ENCODE measurements at places on chromosomes 13 and 19.

GRCh38 chr19:46648961-46649960, 11.7 kb downstream of the DACT3 start:
- no peak for DNase-seq

GRCh38 chr19:16449330-16449961, 22.3 kb downstream of the EPS15L1 start:
- no peak for DNase-seq

DNA sequence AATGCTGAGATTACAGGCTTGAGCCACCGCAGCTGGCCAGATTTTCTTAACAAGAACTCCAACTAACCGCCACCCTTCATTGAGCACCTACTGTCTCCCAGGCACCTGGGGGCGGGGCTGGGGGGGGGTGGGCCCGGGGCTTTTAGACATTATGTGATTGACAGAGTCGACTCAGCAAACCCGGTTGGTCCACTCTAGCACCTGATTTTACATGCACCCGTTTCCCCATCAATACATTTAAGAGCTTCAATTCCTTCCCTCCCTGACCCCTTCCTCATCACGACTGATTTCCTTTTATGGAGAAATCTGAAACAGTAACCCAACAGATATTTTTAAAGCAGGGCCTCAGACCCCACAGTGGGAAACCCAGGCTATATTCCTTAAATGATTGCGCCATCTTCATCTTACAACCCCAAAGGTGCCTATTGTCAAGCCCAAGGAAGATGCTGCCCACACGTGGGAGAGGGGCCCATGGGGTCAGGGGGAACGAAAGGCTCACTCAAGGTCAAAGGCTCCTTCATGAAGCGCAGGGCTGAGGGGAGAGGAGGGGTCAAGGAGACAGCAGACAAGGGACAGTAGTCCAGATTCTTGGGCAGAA, 1.8 kb downstream of the INSR start:
- no peak for DNase-seq

DNA sequence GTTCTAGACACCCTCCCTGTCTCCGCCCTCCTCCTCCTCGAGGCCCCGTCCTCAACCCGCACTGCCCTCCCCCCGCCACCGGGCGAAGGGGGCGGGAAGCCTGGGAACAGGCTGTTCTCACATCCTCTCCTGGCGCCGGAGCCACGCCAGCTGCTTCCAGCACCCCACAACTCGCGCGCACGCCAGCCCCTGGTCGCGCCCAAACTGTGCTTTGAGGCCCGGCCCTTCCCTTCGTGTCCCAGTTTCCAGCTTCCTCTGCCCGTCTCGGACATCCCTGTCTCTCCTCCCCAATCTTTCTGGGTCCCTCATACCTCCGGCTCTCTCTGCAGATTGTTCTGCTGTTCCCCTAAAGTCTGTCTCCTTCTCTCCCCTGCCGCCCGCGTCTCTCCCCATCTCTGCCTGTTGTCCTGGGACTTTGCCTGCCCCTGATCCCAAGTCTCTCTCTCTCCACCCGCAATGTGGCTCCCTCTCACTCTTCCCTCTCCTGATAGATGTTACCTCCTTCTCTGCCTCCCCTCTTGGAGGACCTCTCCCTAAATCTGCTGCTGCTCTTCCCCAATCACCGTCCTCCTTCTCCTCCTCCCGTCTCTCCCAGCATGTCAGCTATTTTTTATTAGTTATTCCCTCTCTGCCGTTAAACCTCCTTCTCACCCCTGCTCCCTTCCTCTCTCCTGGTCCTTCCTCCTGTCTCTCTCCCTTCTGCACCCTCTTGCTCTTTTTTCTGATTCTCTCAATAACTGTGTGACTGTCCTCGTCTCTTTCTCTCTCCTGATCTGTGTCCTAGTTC, 14.2 kb downstream of the DPF1 start:
- DNase-seq, result peak; percentile 91

- no peak for DNase-seq
Observed at GRCh38 chr19:38674388-38675171, 27.1 kb downstream of the ACTN4 start.

DNA sequence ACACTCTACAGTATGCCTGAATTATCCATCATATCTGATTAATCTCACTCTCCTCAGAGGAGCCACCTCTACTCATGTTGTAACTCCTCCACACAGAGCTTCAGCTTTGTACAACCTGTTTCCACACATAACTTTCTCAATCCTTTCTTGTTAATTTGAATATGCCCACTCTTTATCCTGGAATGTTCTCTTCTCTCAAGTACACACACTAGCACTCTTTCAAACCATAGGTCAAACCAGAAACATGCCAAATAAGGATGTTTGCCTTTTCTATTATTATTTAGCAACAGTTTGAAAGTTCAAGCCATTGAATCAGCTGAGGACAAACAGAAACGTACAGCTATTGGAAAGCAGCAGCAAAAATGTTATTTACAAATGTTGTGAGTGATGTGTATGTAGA, 110.3 kb downstream of the MIPEP start:
- DNase-seq, result no peak

DNA sequence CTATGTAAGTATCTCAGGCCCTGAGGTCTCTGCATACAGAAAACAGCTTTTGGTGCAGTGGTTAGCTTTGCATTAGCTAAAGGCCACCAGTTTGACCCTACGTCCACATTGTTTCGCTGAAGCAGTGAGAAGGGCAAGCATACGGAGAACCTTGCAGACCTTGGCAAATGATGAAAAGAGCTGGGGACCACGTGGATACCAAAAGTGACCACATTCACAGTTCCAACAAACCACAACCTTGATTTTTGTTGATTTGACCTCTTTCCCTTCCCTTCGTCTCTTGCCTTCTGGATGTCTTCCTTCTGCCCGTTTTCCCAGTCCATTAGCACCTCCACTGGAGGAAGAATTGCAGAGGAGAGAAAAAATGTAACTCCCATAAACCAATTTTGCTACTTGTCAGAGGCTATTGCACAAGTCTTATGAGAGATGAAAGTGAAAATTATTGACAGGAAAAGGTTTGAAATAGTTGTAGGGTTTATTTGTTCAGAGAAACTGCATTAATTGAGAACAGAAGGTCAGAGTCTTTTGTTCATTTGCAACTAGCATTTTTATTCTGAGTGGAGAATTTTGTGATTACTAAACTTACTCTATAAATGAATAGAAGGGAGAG, 293.9 kb upstream of the HTR2A start:
- DNase-seq, result no peak

- no peak for DNase-seq
Observed at GRCh38 chr19:45296355-45296754, 26.3 kb downstream of the CKM start.

- no peak for DNase-seq
Observed at GRCh38 chr19:18737954-18738351, 53.2 kb downstream of the COMP start.

GRCh38 chr19:45041125-45041524, 2.3 kb downstream of the CLASRP start:
- DNase-seq, result no peak

- DNase-seq, result no peak
Observed at GRCh38 chr13:40063703-40064102, 408.2 kb downstream of the COG6 start.

GRCh38 chr19:48554385-48555091, 2.6 kb downstream of the SULT2B1 start:
- no peak for DNase-seq

DNA sequence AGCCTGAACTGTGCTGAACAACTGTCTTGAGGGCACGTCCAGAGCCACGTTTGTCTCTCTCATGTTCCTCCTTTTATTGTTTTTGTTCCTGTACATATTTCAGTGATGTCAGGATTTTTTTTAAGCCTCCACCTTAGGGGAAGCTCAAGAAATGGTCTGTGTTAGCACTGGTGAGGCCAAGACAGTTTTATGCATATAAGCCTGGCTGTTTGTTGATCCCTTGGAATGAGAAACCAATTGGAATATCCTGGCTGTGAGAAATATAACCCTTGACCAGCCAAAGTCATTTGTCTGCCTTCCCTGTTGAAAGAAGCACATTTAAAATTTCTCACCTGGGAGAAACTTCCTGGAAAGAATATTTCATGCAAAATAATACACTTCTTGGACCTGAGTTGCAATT, 115.8 kb downstream of the DNAJC15 start:
- DNase-seq, result peak; percentile 67

DNA sequence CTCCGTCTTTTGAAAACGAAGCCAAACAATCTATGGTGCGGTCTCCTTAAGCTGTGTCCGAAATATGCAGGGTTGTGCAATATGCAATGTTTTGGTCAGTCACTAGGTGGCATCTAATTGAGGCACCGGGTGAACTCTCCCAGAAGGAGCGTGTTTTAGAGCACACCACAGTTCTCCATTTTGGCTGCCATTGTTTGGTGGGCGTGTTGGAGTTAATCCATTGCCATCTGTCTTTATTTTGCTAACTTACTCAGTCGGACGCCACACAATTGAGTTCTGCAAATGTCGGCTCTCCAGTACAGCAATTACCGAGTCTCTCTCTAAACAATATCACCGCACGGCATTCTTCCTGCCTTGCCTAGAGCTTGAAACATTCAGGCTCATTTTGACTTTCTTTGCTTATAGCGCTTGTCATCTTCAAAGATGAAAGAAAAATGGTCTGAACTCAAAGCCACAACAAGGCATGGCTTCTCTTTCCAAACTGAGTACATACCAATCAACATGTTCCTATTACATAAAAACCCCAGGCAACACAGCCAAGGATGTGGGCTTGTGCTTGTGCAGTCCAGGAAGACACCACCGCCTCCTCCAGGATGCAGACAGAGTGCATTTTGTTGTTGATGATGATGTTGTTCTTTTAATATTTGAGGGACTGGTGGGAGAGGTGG, 182.0 kb upstream of the SERP2 start:
- DNase-seq, result peak; percentile 65

- DNase-seq, result no peak
Observed at GRCh38 chr19:54967611-54968010, 1.4 kb downstream of the NLRP2 start.

DNA sequence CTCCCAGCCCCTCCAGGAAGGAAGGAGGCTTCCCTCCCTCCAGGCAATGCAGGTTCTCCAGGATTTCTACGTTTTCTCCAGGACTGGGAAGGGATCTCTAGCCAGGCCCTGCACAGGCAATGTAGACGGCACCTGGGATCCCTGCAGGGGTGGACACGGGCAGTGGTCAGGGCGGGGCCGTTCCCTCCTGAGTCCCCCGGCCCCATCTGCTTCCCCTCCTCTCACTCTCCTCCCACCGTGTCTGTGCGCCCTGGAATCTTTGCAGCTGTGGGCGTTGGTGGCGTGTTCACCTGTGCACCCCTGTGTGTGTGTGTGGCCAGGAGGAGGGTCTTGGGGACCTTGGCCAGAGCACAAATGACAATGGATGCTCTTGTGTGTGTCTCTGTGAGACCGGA, 10.0 kb downstream of the NRTN start:
- DNase-seq, result no peak

GRCh38 chr13:38954844-38955243, 35.8 kb downstream of the STOML3 start:
- DNase-seq, result no peak

All from muscle of arm (tissue), 14 donors.